GM23338 (cell line): ENCODE measurements at places on chromosomes 3 and 15. TPM values are rescaled to one million over a fixed set of nuclear protein-coding genes. Genes with fewer than 3 reads are reported as not detected.

Gene AADAC
- total RNA-seq = not detected in 2 replicates

Gene GRIP2
- total RNA-seq = 4.5 and 5.8 TPM in 2 replicates

Gene KCNMB2
- not detected in 2 replicates for total RNA-seq

Gene KCNAB1
- total RNA-seq = 0.08 and 0.69 TPM in 2 replicates

Gene SAMMSON
- total RNA-seq = not detected in 2 replicates

Gene ZNF592
- 18.8 and 21.4 TPM in 2 replicates for total RNA-seq

Gene BCL2A1
- not detected in 2 replicates for total RNA-seq

Gene TM4SF1
- 0.10 TPM in 1 of 2 replicates, not detected in the other for total RNA-seq

Gene GHRL
- not detected in 2 replicates for total RNA-seq

Gene ACAP2
- 45.6 and 74.6 TPM in 2 replicates for total RNA-seq

Gene ZIC1
- 0.19 and 0.21 TPM in 2 replicates for total RNA-seq

Gene GOLGA6D
- 1.0 and 2.1 TPM in 2 replicates for total RNA-seq

Gene ECE2
- 0.24 TPM in 1 of 2 replicates, not detected in the other for total RNA-seq
